ENCODE measurements at places on chromosomes 1 and 21. TPM values are rescaled to one million over a fixed set of nuclear protein-coding genes. Genes with fewer than 3 reads are reported as not detected.

Gene PROX1
- 6.5 TPM for total RNA-seq

Gene NID1
- total RNA-seq = 18.8 TPM

Gene CDK11B
- 56.0 TPM for total RNA-seq

Gene PIGR
- total RNA-seq = not detected

Gene LMX1A
- total RNA-seq = 0.62 TPM

Gene GBP6
- total RNA-seq = 0.25 TPM

Gene GJA9
- 1.0 TPM for total RNA-seq

Gene NTMT2
- total RNA-seq = not detected

- peak; percentile 60 for DNase-seq
These were observed 75.8 kb downstream of the CTH start for GRCh38 chr1:70486676-70487458.

GRCh38 chr1:150094734-150095265 is 27.2 kb downstream of the VPS45 start:
- no peak for DNase-seq

DNA sequence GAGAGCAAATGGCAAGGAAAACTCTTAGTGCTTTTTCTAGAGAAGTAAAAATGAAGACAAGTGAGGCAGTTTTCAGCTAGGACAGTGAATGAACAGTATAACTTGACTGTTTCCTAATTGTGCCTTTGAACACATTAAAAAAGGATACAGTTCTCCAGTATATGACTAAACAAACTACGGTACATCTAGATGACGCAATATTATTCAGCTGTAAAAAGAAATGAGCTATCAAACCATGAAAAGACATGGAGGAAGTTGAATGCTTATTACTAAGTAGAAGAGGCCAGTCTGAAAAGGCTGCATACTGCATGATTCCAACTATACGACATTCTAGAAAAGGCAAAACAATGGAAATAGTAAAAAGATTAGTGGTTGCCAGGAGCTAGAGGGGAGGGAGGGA is 206.3 kb downstream of the SIPA1L2 start:
- no peak for DNase-seq

GRCh38 chr1:227869851-227870305 is 54.4 kb downstream of the PRSS38 start:
- DNase-seq = no peak

DNA sequence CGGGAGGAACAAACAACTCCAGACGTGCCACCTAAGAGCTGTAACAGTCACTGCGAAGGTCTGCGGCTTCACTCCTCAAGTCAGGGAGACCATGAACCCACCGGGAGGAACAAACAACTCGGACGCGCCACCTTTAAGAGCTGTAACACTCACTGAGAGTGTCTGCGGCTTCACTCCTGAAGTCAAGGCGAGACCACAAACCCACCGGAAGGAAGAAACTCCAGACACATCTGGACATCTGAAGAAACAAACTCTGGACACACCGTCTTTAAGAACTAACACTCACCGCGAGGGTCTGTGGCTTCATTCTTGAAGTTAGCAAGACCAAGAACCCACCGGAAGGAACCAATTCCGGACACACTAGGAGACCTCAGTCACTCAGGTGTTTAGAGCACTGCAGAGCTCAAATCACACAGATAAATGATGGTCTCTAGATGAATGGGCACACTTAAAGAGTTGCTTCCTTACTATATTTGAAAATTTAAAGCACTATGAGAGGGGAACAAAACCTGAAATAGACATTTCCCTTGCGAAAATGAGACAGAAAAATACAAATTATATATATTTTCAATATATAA is 587.7 kb upstream of the ADGRL4 start:
- DNase-seq = no peak

- no peak for DNase-seq
These were observed 180.4 kb upstream of the GALNT2 start for GRCh38 chr1:229886636-229887035.

- no peak for DNase-seq
These were observed 68.9 kb downstream of the CNIH3 start for GRCh38 chr1:224684979-224685425.

DNA sequence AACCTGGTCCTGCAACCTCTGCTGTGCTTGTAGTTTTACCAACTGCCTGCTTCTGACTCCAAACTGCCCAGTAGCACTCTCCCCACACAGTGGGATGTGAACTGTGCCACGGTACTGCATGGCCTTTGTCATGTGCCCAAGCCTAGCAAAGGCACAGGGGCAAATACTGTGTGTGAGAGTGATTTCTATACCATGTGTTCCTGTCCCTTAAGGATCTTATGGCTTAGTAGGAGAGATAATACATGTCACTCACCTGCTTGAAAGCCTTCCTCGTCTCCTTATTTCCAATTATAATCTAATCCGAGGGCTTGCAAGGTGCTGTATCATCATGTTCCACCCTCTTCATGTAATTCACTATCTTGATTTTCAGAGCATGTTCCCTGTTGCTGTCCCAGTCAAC is 51.3 kb downstream of the UBE4B start:
- no peak for DNase-seq

DNA sequence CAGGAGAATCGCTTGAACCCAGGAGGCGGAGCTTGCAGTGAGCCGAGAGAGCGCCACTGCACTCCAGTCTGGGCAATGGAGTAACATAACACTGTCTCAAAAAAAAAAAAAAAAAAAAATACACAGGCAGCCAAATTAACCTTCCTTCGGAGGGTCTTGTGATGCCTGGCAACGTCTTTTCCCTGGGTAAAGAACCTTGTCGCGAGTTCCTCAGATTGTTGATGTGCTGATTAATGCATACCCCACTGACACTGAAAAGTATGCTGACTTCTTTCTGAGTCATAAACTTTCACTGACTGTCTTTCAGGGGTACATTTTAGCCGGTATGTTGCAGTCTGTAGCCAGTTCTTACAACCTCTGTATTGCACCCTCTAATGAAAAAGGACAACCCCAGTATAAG is 95.1 kb upstream of the SOD1 start:
- DNase-seq = no peak

DNA sequence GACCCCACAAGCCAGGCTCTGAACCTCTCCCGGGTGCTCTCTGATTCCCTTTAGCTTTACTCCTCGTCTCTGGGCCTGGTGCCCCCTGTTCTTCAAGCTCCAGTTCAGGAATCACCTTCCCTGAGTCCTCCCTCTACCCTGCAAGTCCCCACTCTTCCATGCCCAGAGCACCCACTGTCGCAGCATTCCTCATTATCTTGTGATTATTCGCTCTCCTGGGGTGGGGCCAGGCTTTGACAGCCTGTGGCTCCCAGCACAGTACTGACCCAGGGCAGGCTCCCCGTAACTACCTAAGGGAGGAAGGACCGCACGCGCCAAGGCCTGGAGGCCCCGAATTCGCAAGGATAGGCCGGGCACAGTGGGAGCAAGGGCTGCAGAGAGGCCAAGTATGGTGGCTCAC is 734 bp upstream of the C1orf210 start:
- no peak for DNase-seq

GRCh38 chr1:13597166-13597565 is 13.5 kb downstream of the PDPN start:
- no peak for DNase-seq

- DNase-seq = no peak
These were observed 24.4 kb downstream of the FTCD start for GRCh38 chr21:46130831-46131587.

- peak; percentile 60 for DNase-seq
These were observed 146.0 kb downstream of the RERE start for GRCh38 chr1:8671306-8671917.
